ENCODE measurements at places on chromosomes 2 and 18. TPM values are rescaled to one million over a fixed set of nuclear protein-coding genes. Genes with fewer than 3 reads are reported as not detected.

GRCh38 chr2:217535957-217536708 lies 466.7 kb downstream of the TNS1 start:
- no peak overlapping the region for H3K4me3 ChIP-seq
- no peak overlapping the region for H3K27ac ChIP-seq
- H3K27me3 ChIP-seq: peaks cover 28% of the 10 kb centered on the region
- DNase-seq: no peak

GRCh38 chr18:10300739-10301138 lies 153.7 kb upstream of the APCDD1 start:
- no peaks in the 10 kb centered on the region for H3K4me1 ChIP-seq
- peaks cover 22% of the 10 kb centered on the region for H3K27me3 ChIP-seq
- H3K4me3 ChIP-seq: no peak overlapping the region

GRCh38 chr18:24923138-24923537 lies 428.8 kb downstream of the ZNF521 start:
- no peaks in the 10 kb centered on the region for H3K27me3 ChIP-seq
- no peaks in the 10 kb centered on the region for H3K36me3 ChIP-seq
- H3K27ac ChIP-seq: no peak overlapping the region
- no peak for DNase-seq
- no peak overlapping the region for H3K4me3 ChIP-seq

- H3K36me3 ChIP-seq: no peaks in the 10 kb centered on the region
- H3K27ac ChIP-seq: no peak overlapping the region
- peaks cover 6% of the 10 kb centered on the region for H3K27me3 ChIP-seq
- H3K4me1 ChIP-seq: no peaks in the 10 kb centered on the region
- no peak for DNase-seq
- no peak overlapping the region for H3K4me3 ChIP-seq
Measured at GRCh38 chr2:133927894-133928293, 326.0 kb upstream of the MGAT5 start.

DNA sequence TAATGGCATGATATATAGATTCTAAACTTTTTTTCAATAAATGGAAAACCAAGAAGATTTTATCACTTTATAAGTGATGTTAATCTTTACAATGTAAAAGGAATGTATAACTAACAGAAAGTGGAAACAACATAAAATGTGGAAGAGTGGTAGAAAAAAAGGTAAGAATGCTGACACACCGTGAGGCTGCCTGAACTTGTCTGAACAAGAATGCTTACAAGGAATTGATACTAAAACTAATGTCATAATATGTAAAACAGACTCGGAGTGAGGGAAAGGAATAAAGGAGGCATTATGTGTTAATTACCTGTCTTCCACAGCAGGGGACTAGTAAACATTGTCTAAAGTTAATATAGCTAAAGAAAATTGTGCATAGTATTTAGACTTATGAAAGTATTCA lies 958.8 kb upstream of the TMEFF2 start:
- H3K27ac ChIP-seq: no peak overlapping the region
- H3K36me3 ChIP-seq: peaks cover 9% of the 10 kb centered on the region
- DNase-seq: no peak
- no peaks in the 10 kb centered on the region for H3K4me1 ChIP-seq
- no peak overlapping the region for H3K4me3 ChIP-seq

DNA sequence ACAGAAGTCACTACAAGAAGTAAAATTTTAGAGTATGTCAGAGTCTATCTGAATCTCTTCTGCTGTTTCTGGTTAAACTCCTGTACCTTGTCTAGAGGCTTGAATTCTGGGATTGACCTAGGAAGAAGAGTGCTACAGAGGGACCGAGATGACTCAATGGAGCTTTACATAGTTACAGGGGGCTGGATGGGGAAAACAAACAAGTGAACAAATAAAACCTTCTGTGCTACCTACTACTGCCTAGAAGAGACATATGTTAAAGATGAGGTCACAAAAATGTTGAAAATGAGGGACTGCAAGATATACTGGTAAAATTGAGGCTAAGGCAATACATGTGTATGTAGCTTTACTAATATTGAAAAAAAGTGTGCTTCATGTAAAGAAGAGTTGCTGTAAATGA lies 265.4 kb upstream of the TFPI start:
- no peak for DNase-seq
- peaks cover 3% of the 10 kb centered on the region for H3K36me3 ChIP-seq
- no peaks in the 10 kb centered on the region for H3K4me1 ChIP-seq
- no peak overlapping the region for H3K27ac ChIP-seq
- no peaks in the 10 kb centered on the region for H3K27me3 ChIP-seq
- no peak overlapping the region for H3K4me3 ChIP-seq

GRCh38 chr18:49677762-49678413 lies 116.0 kb downstream of the LIPG start:
- H3K27ac ChIP-seq: peak overlapping the region; percentile 10
- H3K4me3 ChIP-seq: peak overlapping the region; percentile 8
- H3K4me1 ChIP-seq: peaks cover 7% of the 10 kb centered on the region
- peaks cover 12% of the 10 kb centered on the region for H3K27me3 ChIP-seq
- DNase-seq: no peak

DNA sequence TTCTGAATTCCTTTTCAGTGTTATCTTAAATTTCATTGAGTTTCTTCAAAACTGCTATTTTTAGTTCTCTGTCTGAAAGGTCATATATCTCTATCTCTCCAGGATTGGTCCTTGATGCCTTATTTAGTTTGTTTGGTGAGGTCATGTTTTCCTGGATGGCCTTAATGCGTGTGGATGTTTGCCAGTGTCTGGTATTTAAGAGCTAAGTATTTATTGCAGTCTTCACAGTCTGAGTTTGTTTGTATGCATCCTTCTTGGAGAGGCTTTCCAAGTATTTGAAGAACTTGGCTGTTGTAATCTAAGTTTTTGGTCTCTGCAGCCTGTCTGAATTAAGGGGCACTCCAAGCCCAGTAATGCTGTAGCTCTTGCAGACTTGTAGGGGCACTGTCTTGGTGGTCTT lies 249.3 kb downstream of the ZNF385B start:
- H3K36me3 ChIP-seq: no peaks in the 10 kb centered on the region
- no peaks in the 10 kb centered on the region for H3K4me1 ChIP-seq
- no peak overlapping the region for H3K4me3 ChIP-seq
- no peak for DNase-seq
- H3K27ac ChIP-seq: no peak overlapping the region

DNA sequence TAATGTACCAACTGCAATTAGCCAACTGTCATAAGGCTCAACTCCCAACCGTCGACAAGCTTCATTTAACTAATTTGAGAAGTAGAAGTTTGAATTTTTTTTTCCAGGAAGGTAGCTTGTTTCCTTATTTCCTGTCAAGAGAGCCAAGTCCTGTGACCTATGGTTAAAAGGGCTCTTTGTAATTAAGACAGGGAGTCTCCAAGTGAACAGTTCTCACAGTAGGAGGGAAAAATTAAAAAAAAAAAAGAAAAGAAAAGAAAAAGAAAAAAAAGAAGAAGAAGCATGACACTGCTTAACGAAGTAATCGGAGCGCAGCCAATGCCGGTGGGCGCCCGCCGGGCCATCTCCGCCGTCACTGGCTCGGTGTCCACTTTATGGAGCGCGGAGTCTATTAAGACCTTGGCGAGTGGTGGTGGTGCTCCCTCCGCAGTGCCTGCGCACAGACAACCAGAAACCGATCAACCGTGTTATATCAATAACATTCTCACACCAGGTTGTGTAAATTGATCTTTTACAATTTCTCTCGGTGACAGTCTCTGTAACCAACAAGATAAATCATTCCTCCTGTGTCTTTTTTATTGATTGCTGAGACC lies 197.2 kb upstream of the POU3F3 start:
- H3K4me1 ChIP-seq: peaks cover 10% of the 10 kb centered on the region
- no peak overlapping the region for H3K27ac ChIP-seq
- no peak overlapping the region for H3K4me3 ChIP-seq
- H3K27me3 ChIP-seq: peaks cover 28% of the 10 kb centered on the region

- peak overlapping the region; percentile 74 for H3K27ac ChIP-seq
- peaks cover 57% of the 10 kb centered on the region for H3K4me1 ChIP-seq
- peak overlapping the region; percentile 58 for H3K4me3 ChIP-seq
- H3K27me3 ChIP-seq: no peaks in the 10 kb centered on the region
- peaks cover 23% of the 10 kb centered on the region for H3K36me3 ChIP-seq
Measured at GRCh38 chr2:138522556-138522955, 21.0 kb downstream of the SPOPL start.

- H3K4me3 ChIP-seq: no peak overlapping the region
- no peak for DNase-seq
- no peaks in the 10 kb centered on the region for H3K4me1 ChIP-seq
- H3K27me3 ChIP-seq: no peaks in the 10 kb centered on the region
- no peaks in the 10 kb centered on the region for H3K36me3 ChIP-seq
Measured at GRCh38 chr18:8821531-8821930, 116.2 kb downstream of the MTCL1 start.

- peaks cover 6% of the 10 kb centered on the region for H3K27me3 ChIP-seq
- H3K4me3 ChIP-seq: no peak overlapping the region
- no peaks in the 10 kb centered on the region for H3K4me1 ChIP-seq
- DNase-seq: no peak
- no peaks in the 10 kb centered on the region for H3K36me3 ChIP-seq
Measured at GRCh38 chr2:223079378-223079777, 27.4 kb downstream of the KCNE4 start.

DNA sequence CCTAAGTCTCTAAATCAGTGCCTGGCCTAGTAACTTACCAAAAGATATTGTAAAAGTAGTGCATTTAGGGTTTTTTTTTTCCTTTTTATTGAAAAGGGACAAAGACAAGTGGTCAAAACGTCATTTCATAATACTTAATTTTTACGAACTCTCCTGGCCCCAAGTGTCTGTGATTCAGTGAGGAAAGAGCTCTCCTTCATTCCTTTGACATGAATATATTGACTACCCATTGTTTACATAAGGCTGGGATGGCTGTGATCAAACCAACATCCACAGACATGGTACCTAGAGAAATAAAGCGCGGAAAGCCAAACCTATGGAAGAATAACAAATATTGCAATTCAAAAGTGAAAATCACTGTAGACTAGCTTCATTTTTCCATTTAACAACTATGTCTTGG lies 198.4 kb downstream of the BABAM2 start:
- H3K36me3 ChIP-seq: no peaks in the 10 kb centered on the region
- no peak overlapping the region for H3K4me3 ChIP-seq
- H3K27ac ChIP-seq: no peak overlapping the region

NT5DC4 gene
- not detected for total RNA-seq

DCDC2C gene
- total RNA-seq: not detected

DYNAP gene
- not detected for total RNA-seq

MYCN gene
- not detected for total RNA-seq

Measured in natural killer cell treated with Interleukin-12 subunit alpha and Interleukin-12 subunit beta and Interleukin-15 and Interleukin-18, amount 100 ng/mL, for 72 hours (primary cell).